GM18507 (cell line): ENCODE measurements at places on chromosomes 12 and 14.

DNA sequence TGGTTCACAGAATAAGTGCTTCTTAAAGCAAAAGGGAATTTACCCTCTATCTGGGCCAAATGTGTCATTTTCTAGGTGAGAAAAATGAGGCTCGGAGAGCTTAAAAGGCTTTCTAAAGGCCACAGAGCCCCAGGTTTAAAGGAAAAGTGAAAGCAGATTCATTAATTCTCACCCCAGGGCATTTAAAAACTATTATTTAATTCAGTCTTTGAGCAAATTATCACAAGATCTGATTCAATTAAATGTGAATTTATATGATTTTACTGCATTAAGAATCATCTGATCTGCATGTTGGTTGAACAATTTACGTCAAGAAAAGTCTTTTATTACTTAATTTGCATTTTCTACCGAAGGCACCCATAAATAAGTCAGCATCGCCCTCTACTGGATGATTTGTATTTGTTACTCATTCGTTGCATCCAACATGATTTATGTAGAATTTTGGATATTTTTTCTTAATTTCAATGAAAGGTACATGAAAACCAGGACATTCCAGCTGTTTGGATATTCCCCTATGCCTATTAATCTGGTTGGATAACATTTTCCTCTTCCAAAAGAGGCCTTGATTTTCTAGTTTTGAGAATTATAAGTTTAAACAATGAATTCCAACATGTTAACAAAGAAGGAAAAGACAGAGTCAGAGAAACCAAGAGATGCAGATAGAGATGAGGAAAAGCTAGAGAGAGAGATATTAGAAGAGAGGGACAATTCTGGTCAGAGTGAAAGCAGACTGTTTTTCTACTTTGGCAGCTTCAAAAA lies 19.1 kb upstream of the DHRS7 start:
- no peak for DNase-seq

GRCh38 chr12:34287986-34288962 lies 266.0 kb downstream of the ALG10 start:
- DNase-seq, result no peak

DNA sequence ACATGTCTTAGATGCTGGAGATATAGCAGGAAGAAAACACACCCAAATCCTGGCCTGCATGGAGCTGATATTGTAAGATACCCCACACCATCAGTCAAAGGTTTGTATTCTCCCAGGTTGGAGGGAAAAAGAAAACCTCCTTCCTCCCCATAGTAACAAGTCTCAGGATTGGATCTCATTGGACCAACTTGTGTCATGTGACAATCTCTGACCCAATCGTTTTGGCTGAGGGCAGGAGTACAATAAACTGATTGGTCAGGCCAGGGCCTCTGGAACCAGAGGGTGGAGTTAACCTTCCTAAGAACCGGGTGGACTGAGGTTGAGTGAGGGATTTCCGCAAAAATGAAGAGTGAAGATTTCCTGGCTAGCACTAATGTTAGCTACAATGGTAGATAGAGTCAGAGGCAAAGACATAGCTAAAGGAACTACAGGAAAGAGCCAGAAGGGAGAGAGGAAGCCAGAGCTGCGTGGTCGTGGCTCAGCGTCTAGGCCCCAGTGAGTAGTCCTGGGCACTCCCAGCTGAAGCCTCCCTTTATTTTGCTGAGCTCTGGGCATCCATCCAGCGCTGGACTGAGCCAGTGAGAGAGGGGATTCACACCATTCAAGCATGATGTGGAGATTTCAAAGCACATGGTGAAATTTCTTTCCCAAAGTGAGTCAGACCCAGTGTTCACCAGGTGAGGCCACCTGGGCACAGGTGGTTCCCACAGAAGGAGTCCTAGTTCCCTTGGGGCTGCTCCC lies 219.9 kb downstream of the AACS start:
- no peak for DNase-seq

- DNase-seq, result no peak
These were observed 173.6 kb downstream of the TTC8 start for GRCh38 chr14:88998027-88998426.

DNA sequence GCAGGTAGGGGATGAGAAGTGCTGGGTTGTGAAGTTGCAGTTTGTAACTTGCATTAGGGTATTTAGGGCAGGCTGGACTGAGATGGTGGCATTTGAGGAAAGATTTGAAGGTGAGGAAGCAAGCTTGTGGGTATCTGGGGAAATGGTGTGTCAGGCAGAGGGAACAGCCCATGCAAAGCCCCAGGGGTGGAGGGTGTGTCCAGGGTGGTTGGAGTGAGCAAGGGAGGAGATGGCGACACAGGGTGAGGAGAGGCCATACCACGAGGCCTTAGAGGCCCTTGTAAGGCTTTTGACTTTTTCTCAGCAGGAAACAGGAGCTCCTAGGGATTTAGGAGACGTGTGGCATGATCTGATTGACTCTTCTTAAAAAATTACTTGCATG lies 136.9 kb downstream of the NUAK1 start:
- DNase-seq, result no peak

- DNase-seq, result no peak
These were observed 352.3 kb upstream of the TMPO start for GRCh38 chr12:98162906-98163678.

GRCh38 chr14:35400648-35401421 lies 3.7 kb downstream of the NFKBIA start:
- no peak for DNase-seq

- DNase-seq, result no peak
These were observed 36.5 kb downstream of the CORO1C start for GRCh38 chr12:108694812-108695278.

DNA sequence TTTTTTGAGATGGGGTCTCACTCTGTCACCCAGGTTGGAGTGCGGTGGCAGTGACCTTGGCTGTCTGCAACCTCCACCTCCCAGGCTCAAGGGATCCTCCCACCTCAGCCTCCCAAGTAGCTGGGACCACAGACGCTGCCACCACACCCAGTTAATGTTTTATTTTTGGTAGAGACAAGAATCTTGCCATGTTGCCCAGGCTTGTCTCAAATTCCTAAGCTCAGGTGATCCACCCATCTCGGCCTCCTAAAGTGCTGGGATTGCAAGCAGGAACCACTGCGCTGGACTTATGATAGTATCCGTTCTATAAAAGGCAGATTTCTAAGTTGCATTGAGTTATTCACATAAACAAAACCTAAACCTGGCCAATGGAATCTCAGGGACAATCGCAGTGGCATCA lies 321.1 kb upstream of the PRICKLE1 start:
- no peak for DNase-seq

DNA sequence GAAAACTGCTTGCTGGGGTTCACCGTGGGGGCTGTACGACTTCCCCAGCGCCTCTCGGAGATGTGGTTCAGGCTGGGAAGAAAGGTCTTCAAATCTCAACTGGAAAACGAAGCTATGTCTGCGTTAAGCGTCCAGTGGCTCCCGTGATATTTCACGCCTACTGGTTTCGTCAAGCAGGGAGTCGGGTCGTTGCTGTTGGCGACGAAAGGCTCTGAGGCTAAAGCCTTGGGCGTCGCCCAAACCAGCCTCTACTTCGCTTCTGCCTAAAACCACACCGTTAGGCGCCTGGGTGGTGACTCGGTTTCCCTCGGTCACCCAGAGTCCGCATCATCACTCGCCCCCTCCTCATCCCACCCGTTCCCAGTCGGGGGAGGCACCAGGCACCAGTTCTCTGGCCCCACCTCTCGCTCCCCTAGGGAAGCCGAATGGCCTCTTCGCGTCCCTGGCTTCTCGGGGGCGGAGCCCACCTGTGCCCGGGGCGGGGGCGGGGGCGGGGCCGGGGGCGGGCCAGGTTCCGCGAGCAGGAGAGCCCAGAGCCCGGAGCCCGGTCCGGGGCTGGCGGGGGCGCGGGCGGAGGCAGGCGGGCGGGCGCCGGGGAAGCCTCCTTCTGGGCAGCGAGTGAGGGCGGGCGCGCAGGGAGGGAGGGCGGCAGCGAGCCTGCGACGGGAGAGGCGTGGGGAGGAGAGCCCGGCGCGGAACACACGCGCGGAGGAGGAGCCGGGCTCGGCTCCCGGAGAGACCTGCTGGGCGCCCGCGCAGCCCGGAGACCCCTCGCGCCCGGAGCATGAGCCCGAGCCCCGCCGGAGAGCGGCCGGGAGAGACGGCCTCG lies at the start of gene B4GALNT3:
TSS of gene B4GALNT3 (plus strand) at position 510 of the 829 bp plus-strand sequence. CDS start 438 bp downstream, outside the sequence.
- DNase-seq, result no peak

- peak; percentile 9 for DNase-seq
These were observed 226.3 kb upstream of the NOS1 start for GRCh38 chr12:117587631-117588287.

DNA sequence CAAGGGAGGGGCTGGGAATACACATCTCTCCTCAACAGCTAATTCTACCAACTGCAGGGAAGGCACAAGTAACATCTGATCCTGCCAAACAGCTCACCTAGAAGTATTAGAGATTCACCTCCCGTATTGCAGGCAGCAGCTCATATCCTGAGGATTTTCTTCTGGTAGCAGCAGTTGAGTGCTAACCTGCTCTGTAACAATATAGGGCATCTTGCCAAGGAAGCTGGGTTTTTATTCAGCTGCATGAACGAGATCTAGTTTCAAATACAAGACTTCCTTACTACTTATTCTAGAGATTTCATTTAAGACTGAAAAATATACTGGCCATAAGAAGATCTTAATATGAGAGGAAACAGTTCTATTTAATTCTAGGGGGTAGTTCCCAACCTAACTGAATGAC lies 261.4 kb upstream of the USP15 start:
- DNase-seq, result no peak

DNA sequence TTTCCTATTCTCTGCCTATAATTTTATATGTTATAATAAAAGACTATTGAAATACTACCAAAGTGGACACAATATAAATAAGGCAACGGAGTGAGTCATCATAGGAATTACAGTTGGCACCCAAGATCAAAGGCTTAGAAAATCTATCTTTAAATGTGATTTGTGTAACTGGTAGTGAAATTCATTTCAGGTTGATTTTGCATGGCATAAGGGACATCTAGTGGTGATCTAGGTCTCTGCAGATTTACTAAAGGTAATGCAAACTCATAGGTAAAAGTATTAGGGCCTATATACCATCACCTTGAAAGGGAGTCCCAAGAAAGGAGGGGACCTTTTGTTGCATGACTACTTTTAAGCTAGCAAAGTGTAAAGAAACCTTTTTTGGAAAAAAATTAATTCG lies 527.2 kb downstream of the NRXN3 start:
- DNase-seq, result no peak

GRCh38 chr12:131836193-131836592 lies 8.0 kb downstream of the MMP17 start:
- DNase-seq, result no peak

GRCh38 chr12:80129895-80130530 lies 30.7 kb downstream of the OTOGL start:
- DNase-seq, result no peak

- no peak for DNase-seq
These were observed 68.3 kb downstream of the DERA start for GRCh38 chr12:15979096-15980092.

DNA sequence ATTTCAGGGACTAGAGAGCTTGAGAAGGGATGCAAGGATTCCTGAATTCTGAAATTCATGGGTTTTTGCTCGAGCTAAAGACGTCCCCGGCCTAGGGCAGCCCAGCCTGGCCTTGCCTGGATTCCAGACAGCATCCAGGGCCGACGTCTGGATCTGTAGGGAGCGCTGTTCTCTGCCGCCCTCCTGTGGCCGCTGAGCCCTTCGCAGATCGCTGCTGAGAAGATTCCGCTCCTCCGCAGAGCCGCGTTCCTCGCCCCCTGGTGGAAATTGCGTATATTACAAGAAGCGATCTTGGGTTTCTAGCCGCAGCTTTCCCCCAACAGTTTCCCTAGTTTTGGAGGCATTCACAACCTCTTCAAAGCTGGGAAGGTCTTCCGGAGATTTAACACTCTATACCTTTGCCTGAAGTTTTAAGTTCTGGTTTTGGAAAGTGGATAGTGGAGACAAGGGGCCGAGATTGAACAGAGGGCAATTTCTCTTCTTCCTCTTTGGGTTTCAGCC lies 5.1 kb downstream of the CISTR start:
- peak; percentile 69 for DNase-seq
